ENCODE measurements at places on chromosomes 11 and 22.

DNA sequence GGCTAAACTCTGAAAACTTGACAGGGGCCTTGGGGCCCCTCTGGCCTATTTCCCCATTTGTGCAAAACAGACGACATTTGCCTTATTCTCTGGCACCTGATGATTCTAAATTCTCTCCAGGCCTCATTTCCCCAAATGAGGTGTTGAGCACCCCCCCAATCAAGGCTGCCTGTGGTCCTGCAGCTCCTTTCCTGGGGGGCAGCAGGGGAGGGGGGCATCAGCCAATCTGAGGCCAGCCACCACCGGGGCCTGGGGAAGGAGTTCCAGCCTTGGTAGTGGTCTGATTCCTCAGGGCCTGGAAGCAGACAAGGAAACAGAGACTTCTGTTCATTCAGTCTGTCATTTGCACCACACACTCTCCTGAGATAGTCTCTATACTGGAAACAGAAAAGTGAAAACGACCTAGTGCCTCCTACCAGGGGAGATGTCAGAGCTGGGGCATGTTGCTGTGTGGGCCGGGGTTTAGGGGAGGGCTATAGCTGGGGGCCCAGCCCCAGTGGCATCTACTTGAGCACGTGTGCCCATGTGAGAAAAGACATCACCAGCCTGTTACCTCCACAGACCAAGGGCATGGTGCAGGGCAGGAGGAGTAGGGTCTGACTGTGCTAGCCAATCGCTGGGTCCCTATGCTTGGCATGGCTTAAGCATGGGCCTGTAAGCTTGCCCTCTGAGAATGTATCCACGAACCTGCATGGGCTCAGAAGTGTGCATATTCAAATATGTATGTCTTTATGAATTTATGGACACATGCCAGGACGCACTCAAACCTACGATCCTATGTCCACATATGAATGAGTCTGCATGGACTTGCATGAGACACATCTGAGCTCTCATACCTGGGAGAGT is 1.8 kb upstream of the TPBGL start:
- DNase-seq: no peak

GRCh38 chr11:65586676-65587075 is 8.9 kb downstream of the KCNK7 start:
- peak; percentile 91 for DNase-seq

DNA sequence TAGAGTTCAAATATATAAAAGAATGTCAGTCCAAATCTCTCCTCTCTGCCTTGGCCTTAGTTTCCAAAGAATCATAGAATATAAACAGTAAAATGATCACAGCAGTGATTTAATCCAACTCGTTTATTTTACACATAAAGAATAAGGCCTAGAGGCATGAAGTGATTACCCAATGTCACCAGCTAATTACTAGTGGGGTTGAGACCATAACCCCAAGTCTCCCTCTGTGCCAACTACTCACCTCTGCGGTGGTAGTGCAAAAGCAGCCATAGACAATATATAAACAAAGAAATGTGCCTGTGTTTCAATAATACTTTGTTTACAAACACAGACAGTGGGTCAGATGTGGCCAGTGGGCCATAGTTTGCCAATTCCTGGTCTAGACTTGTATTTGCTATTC is 96.6 kb upstream of the FAT3 start:
- DNase-seq: no peak

DNA sequence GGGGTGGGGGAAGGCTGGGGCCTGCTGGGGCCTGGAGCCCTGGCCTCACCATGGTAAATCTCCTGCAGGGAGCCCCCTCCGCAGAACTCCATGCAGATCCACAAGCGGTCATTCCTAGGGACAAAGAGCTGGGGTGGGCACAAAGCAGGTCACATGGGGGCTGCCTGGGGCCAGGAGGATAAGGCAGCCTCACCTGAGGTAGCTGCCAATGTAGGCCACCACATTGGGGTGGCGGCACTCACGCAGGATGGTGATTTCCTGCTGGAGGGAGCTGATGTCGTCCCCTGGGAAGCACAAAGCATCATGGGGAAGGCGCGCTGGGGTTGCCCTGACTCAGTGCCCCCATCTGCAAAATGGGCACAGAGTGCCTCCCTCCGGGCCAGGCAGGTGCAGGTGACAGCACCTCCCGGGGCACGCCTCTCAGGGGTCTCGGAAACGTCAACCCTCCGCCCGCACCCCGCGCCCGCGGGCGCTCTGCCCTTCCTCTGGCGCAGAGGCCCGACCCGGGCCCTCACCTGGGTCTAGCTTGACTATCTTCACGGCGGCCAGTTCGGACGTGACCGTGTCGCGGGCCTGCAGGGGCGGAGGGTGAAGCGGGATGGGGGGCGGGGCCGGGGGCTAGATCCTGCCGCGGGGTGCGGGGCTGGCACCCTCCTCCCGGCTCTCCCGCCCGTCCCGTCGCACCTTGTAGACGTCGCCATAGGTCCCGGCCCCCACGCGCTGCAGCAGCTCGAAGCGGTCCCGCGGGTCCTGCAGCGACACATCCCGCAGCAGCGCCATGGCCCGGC is 450 bp downstream of the MAP4K2 start:
- no peak for DNase-seq

DNA sequence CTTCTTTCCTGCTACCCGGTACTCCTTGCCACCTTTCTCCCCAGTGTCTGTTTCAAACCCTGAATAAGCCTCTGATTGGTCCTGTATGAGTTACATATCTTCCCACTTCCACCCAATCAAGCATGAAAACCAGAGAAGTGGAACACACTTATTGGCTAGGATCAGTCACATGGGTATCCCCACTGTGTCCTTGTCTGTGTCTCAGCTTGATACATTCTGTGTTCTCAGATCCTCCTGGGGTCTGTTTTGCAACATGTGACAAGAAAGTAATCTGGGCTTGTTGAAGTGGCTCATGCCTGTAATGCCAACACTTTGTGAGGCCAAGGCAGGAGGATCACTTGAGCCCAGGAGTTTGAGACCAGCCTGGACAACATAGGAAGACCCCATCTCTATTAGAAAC is 23.9 kb downstream of the MCHR1 start:
- no peak for DNase-seq

DNA sequence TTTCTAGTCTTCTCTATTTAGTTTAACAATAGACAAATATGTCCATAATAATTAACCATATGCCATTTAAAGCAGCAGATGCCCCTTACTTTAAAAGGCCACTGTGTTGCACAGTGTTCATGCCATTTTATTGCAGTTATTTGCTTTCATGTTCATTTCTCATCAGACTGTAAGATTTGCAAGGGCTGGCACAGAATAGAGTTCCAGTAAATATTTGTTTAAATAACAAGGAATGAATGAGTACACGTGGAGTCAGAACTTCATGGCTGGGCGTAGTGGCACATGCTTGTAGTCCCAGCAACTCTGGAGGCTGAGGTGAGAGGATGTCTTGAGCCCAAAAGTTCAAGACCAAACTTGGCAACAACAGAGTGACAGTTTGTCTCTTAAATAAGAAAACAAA is 1228.6 kb downstream of the LRRC4C start:
- no peak for DNase-seq

GRCh38 chr11:38282718-38283117 is 1684.7 kb upstream of the RAG2 start:
- DNase-seq: no peak

GRCh38 chr11:44893308-44893822 is 57.3 kb downstream of the TP53I11 start:
- DNase-seq: no peak

DNA sequence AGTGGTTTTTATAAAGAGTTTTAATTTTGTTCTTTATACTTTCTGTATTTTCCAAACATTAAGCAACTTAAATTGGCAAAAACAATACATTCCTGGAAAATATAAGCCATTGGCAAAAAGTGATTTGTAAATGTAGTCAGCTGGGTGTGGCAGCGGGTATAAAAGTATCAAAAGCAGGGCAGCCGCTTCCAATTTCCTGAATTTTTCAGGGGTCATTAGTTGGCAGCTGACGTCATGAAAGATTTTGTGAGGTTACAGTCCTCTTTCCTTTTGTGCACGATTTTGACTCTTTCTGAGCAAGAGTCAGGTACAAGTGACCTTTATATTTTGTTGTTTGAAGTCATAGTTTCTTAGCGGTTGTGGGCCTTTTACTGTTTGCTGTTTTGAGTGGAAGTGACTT is at the start of gene OOSP3:
TSS of gene OOSP3 (plus strand) at position 208 of the 400 bp plus-strand sequence. CDS start at position 235, 27 bp downstream.
- no peak for DNase-seq

DNA sequence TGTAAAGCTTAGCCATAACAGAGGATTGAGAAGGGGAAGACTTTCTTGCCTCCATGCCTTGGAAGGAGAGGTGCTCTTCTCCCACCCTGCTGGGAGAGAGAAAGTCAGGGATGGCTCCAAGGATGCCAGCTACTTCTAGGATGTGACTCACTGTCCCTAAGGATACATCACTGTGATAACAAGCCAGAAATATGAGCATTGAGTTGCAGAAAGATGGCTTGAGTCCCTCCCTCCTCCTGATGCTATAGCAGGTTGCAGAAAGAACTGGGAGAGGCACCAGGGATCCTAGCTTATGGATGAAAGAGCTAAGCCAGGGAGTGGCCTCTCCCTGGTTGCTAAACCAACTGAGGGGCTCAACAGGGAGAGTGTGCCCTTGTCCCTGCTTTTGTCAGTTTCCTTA is 27.8 kb upstream of the FJX1 start:
- DNase-seq: peak; percentile 56

DNA sequence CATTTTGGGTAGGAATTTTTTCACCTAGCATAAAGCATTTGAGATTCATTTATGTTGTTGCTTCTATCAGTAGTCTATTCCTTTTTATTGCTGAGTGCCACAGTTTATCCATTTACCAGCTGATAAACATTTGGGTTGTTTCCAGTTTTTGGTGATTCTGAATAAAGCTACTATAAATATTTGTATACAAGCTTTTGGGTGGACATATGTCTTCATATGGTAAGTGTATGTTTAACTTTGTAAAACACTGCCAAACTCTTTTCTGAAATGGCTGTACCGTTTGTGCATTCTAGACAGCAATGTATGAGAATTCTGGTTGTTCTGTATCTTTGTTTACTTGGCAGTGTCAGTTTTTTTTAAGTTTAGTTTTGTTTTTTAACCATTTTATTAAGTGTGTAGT is 16.9 kb downstream of the USP47 start:
- DNase-seq: no peak

GRCh38 chr22:25509374-25509791 is 55.1 kb upstream of the GRK3 start:
- no peak for DNase-seq

DNA sequence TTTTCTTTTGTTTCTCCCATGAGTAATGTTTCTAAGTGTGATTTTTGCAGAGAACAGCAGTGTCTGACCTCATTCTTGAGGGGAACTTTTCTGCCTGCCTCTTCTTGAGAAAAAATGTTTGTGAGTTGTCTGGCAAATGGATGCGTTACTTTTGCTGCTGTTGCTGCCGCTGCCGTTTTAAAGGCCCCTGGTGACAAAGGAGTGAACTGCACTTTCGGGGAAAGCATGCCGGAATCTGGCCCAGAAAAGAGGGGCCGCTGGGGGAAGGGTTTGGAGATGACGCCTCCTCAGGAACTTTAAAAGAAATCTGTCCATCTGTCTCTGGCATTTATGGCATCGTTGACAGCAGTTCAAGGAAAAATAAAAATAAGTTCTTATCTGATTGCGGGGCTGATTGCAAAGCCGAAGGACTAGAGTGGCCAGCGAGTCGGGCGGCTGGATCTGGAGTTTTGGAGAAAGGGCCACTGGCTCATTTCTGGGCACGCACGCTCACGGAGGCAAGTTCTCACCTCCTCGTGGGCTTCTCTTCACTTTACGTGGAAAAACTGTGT is 16.5 kb downstream of the ZBTB16 start:
- DNase-seq: peak; percentile 84

GRCh38 chr11:31786996-31787685 is 24.0 kb downstream of the PAX6 start:
- DNase-seq: no peak

DNA sequence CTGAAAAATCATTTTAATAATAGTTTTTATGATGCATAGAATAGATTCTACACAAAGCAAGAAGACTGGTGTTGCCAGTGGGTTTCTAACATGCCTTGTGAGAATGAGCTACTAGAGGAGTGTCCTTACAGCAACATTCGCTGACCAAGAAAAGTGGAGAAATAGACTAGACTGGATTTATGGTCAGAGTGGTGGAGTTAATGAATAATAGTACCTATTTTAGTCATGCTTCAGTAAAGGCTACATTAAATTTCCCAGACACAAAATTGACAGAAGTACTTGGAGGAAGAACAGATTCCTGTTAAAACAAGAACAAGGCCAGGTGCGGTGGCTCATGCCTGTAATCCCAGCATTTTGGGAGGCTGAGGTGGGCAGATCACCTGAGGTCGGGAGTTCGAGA is 539.2 kb downstream of the ETS1 start:
- DNase-seq: no peak

- peak; percentile 82 for DNase-seq
These were observed 26.2 kb downstream of the TCP11L1 start for GRCh38 chr11:33065445-33066178.

DNA sequence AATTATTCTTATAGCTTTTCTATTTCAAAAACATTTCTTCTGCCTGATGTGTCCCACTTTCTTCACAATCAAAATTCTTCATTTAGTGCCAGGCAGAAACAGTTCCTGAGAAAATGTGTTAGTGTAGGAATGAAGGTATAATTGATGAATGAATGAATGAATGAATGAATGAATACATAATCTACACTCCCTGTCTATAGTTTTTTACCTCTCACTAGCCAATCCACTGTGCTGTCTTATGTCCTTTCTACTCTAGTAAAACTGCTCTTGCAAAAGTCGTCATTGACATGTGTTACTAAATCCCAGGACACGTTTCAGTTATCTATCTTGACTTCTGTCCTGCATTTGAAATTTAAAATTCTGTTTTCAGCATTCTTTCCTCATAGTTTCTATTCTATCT is 42.9 kb downstream of the CHORDC1 start:
- DNase-seq: no peak

GRCh38 chr11:5136261-5136660 is 1.9 kb downstream of the OR52A5 start:
- no peak for DNase-seq

DNA sequence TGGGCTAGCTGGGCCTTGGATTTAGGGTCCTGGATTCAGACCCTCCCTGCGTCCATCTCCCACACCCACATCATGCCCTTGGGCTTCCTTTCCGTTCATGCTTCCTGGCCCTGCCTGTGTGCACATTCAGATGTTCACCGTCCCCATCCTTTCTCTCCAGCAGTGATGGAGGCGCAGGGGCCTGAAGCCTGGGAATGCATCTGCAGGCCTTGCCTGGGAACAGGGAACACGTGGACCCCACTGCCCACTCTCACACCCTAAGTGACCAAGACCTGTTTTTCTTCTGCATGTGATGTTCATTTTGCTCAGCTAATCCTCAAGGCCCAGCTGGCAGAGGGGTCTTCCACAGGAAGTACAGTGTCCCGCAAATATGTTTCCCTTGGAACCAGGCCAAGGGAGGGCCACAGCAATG is 91.6 kb upstream of the PARVA start:
- no peak for DNase-seq

Data from foreskin fibroblast (primary cell).